ENCODE measurements at places on chromosomes 1 and 21.

- DNase-seq: no peak
Observed at GRCh38 chr1:40732756-40733301, 41.3 kb downstream of the NFYC start.

- no peak for DNase-seq
Observed at GRCh38 chr1:172298141-172298540, 122.3 kb upstream of the C1orf105 start.

DNA sequence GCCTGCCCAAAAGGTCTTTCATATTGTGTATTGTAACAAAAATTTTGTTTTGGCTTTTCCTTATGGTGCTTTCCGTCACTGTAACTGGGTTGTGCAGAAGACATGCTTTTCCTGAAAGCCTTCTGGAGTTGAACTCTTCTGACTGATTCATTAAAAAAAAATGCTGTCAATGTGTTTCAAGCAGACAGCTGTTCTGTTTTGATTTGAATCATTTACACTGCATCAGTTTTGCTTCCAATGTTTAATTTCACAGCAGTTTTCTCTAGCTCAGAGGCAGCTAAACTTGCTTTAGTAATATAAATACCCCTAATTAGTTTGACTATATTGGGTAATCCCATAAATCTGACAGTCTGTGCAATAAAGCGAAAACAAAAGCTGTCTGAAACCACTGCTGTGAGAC lies 7.9 kb downstream of the UTP11 start:
- DNase-seq: no peak

DNA sequence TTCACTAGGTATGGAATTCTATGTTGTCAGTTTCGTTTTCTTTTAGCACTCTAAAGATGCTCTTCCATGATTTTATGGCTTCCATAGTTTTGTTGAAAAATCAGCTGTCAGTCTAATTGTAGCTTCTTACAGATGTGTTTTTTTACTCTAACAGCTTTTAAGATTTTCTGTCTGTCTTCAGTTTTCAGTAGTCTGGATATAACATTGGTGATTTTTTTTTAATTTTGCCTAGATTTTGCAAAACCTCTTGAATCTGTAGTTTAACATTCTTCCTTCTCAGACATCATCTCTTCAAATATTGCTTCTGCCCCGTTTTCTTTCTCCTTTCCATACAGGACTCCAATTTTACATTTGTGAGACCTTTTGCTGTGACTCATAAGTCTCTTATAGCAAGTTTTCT lies 17.9 kb upstream of the DYRK1A start:
- DNase-seq: no peak

DNA sequence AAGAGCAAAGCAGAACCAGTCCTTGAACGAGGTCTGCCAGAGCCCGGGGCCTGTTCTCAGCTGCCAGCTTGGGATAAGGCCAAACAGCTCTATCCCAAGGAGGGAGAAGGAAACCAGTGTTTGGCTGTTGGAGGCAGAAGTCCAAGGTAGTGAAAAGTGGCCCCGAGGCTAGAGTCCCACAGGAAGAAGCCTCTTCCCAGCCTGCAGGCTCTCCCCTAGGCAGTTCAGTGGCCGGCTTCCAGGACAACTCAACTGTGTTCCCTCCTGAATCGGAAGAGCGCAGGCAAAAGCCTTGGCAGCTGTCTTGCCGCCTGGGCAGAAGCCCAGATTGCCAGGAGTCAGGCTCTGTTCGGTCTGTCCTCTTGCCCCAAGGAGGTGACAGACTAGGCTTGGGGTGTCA lies 19.3 kb downstream of the QSOX1 start:
- no peak for DNase-seq

DNA sequence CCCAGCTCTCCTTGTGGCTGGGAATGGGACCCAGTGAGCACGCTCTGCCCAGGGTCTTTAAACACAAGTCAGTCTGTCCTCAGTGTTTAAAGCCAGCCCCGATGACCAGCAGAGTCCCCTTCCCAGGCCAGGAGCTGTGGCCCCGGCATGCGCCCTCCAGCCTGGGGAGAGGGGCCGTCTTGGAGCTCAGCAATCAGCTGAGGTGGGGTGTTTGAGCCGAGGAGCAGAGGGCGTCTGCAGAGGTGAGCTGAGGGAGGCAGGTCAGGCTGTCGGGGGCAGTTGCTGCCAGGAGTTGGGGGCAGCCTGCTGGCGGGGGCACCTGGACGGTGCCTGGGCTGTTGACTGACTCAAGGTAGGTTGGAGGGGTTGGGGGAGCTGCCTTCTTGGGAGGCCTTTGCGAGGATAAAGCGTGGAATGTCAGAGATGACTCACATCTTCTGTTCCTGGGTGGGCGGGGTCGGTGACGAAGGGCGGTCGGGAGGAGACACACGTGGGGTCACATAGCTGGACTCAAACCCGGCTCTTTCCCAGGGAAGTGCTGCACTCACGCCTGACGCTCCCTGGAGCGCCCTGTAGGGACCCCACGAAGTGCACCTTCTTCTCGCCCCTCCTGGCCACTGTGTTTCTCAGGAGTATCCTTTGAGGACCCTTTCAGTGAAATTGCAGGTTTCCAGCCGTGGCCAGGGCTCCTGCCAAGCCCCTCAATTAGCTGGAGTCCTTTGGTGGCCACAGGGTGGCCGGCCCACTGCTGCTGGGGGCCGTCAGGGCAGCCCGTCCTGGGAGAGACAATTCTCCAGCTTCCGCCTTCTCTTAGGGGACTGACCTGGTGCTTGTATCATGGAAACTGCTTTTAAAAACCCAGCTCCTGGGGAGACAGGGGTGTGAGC lies 86.2 kb downstream of the SIK1 start:
- DNase-seq: no peak

Data from CD14-positive monocyte (primary cell).